Stimulated activated CD4-positive, alpha-beta T cell treated with anti-CD3 and anti-CD28 coated beads, Interleukin-1b, Interleukin-23, amount 100 ng/mL, for 1 hour (primary cell): ENCODE measurements at places on chromosomes 11 and 22.

DNA sequence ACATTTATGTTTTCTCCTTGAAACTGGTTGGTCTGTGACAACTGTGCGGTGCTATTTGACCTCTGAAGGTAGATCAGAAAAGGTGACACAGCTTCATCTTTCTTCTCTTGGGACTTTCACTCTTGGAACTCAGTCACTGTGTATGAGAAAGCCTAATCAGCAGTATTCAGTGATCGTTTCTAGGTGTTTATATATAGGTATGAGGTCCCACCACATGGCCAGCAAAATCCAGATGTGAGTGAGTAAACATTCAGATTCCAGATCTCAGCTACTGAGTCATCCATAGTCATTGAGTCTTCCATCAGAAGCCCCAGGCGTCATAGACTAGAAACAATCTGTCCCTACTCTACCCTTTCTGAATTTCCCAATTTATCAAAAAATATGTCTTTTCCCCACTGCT, 117.3 kb upstream of the CTSC start:
- no peak for DNase-seq

DNA sequence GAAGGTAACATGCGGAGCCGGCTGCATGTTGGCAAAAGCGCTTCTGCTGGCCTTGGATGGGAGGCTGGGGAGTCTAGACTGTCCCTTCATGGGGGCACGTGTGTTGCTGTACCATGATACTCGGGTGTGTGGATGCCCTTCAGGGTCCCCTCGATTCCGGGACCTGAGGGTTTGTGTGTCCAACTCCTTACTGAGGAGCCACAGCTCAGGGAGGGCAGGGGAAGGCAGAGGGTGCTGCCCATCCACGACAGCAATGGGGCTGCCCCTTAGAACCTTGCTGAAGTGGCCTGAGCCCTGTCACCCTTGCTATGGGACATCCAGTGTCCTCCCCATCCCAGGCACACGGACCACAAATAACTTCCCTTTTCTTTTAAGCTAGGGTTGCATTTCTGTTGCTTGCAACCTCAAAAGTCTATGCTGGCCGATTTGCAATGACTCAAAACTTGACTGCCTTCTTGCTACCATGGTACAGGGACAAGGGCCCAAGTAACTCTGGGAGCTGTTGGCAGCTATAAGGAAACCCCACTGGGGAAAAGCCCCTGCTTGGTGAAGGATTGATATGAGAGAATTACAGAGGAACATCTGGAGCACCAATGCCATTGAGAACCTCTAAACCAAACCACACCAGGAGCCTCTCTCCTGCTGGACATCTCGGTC, 43.8 kb downstream of the RTL6 start:
- DNase-seq: no peak

- no peak for DNase-seq
These were observed 270.6 kb downstream of the LUZP2 start for GRCh38 chr11:24767411-24767810.

GRCh38 chr22:45101515-45102227, 62.1 kb upstream of the NUP50 start:
- no peak for DNase-seq

GRCh38 chr11:80779905-80780605, 1339.2 kb upstream of the TENM4 start:
- no peak for DNase-seq

DNA sequence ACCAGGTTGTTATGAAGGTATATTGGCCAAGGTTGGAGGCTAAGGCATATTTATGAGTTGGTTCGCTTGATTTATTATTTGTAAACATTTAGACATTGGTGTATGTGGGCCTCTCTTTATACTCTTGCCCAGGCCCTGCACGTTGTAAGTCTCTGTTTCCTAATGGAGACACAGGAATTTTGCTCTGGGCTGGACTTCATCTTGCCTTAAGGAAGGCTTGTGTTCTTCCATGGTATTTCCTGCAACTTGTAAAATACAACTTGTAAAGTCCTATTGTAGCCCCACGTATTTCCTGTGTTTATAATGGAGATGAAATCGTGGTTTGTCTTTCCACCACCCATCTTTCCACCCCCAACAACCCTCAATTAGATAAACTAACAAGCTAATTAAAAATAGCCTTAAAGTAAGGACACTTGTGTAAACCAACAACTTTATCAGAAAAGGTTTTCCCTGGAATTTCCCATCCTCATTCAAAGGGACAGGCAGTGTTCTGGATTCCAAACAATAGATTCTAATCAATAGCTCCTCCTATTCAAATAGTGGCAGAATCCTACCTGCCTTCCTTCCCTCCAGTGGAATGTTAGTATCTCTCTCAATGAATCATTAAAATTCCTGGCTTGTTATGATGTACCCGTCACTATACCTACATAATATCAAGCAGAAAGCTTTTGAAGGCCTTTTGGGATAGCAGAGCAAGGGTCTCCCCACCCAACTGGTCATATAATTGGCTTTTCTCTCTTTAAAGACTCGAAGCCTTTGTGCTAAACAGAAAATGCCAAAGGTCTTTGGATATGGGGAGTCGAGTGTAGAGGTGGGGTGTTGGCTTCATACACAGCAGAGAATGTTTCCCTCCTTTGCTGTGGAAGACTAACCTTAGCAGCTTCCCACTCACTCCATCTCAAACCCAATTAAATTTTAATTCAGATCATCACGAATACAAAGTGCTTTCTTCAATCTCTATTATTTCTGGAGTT, 77.1 kb downstream of the UBASH3B start:
- DNase-seq: no peak

- no peak for DNase-seq
These were observed 52.3 kb downstream of the SGSM3 start for GRCh38 chr22:40422558-40423309.

GRCh38 chr11:130403967-130404366, 24.4 kb downstream of the ADAMTS8 start:
- DNase-seq: no peak

- DNase-seq: no peak
These were observed 42.4 kb downstream of the AMPD3 start for GRCh38 chr11:10497371-10498021.

GRCh38 chr11:27055065-27055682, 14.6 kb downstream of the BBOX1 start:
- no peak for DNase-seq

- DNase-seq: no peak
These were observed 1.3 kb downstream of the POU2F3 start for GRCh38 chr11:120241277-120241676.

DNA sequence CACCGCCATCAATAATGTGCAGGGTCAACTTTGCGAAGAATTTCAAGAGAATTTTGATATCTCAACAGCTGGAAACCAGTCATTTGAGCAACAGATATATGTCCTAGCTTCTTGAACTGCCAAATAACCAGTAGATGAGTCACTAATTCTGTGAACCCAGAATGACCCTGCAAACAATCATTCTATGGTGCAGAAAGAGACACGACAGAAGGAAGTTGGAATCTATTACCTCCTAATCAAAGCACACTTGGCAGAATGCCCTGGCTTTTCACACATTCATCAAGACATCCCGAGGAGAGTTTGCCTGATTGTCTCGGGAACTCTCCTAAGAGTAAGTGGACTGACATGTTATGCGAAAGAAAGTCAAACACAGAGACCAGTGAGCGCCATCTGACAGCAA, 621.1 kb downstream of the OPCML start:
- DNase-seq: no peak

- DNase-seq: no peak
These were observed 45.8 kb downstream of the IGLL1 start for GRCh38 chr22:23534201-23534850.

- no peak for DNase-seq
These were observed 51.1 kb upstream of the LMO2 start for GRCh38 chr11:33942954-33943353.

GRCh38 chr11:78078218-78079167, 1.2 kb downstream of the NDUFC2 start:
- no peak for DNase-seq

DNA sequence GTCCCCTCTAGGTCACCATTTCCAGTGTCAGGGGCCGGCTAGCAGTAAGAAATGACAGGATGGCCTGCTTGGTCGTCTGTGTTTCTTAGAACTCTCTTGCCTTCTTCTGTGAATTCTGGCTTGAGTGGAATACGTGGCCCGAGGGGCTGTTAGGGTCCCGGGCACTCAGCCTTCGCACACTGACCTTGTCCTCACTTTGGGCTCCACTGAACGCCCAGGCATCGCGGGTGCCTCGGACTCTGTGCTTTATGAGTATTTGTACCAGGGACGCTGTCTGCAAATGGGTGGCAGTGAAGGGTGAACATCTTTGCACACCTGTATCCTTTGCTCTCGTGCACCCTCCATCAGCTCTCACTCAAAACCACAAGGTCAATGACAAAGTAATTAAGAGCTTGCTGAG, 123.4 kb upstream of the ANO1 start:
- DNase-seq: no peak

DNA sequence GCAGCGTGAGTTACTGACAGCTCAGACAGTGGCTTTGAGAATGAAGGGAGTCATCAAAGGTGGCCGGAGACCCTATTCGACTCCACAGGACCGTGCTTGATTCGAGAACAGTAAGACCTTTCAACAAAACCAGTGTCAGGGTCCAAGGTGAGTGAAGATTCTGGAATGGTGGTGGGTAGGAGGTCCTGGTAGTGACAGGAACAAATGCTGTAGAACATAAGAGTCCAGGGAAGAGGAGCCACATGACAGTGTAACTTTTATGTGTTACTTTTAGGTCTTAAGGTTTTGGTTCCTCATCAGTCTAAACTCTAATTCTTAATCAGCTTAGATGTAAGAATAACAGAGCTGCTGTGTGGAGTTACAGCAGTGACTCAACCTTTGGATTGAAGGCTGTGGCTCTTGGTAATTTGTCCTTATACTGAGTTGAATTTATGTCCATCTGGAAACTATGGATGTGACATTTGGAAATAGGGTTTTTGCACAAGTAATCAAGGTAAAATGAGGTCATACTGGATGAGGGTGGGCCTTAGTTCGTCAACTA, 1.8 kb downstream of the TBC1D22A start:
- DNase-seq: no peak

DNA sequence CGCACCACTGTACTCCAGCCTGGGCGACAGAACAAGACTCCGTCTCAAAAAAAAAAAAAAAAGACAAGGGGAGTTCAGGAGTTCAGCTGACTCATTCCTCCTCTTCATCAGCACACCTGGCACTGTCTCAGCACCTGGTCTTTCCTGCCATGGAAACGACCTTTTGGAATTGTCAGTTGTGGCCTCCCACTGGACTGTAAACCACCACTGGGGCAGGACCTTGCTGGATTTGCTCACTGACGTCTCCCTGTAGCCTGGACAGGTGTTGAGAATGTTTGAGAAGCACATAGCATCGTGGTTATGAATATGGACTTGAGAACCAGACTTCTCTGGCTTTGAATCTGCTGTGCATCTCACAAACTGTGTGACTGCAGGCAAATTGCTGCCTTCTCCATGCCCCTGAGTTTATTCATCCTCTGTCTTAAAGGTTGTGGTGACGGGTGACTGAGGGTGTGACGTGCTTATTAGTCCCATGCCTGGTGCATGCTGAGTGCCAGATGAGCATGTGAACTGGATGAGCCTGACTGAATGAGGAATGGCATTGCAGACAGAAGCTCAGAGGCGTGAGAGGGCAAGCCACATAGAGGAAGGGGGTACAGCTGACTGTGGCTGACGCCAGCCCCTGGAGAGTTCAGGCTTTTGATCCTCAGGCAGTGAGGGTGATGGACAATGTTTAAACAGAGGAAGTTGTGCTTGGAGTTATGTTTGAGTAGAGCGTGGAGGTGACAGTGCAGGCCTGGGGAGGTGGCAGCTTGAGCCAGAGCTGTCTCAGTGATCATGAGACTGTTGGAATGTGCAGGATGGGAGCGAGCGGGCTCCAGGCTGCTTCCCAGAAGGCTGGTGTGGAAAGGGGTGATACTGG, 12.7 kb downstream of the TOM1 start:
- no peak for DNase-seq
